ENCODE measurements at places on chromosomes 7 and 10.
A peak's percentile ranks its signal among the peaks of the same experiment; 100 is the strongest.

- peak; percentile 75 for DNase-seq
Observed at GRCh38 chr10:62528441-62528840, 154.3 kb downstream of the ZNF365 start.

GRCh38 chr7:107166736-107167426 lies 1.9 kb upstream of the HBP1 start:
- DNase-seq: no peak

DNA sequence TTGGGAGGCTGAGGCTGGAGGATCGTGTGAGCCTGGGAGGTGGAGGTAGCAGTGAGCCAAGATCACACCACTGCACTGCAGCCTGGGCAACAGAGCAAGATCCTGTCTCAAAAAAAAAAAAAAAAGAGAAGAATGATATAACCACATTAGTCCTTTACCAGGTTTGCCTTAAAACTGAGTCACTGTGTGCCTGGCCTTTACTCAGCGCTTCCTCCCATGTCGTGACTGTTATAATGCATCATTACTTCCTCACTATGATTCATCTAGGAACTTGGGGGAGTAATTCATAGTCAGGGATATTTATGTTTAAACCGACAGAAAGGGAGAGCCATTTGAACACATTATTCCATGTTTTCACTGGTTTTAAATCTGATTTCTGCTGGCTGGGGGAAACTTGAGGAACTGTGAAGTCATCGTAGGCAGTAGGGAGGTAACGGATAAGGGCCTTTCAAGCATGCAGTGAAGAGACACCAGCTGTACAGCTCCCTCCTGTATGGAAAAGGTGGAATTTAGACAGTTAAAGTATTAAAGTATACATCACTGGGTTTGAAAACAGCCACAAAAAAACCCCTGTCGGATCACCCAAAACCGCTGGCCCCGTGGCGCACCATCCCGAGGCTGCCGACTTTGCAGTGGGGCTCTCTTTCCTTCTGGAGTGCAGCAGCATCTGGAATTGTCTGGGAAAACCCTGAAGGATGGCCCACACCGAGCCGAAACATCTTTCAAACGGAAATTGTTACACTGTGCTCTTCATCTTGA lies 119.8 kb downstream of the NKX6-2 start:
- DNase-seq: no peak

- DNase-seq: no peak
Observed at GRCh38 chr7:149321978-149322541, 60.1 kb downstream of the ZNF783 start.

DNA sequence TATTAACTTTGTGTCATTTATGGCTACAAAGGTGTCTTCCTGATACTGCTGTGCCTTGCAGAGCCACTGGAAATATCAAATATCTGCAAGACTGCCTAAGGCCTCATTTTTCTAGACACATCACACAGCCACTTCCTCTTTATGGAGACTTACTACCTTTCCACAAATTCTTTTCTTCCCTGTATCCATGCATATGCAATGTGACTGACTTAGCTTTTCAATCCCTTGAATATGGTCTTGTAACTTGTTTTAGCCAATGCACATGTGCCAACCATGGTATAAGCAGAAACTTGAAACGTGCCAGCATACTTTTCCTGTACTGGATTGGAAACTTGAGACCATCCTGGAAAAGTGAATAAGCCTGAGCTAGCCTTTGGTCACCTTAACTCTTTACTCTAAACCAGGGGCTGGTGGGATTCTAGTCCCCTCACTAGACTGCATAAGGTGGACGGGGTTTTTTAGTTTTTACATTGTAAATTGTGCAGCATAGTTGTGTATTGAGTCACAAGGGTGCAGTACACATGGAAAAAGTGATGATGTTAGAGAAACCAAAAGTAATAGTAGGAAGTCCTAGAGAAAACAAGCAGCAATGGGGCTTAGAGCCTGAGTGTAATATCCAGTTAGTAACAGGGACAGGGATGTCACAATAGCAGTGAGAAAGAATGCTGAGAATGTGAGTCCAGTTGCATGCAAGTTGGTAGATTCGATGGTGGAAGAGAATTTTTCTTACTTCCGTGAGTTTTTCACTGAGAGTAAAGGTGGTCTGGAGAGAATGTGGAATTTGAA lies 879.5 kb downstream of the SORCS1 start:
- DNase-seq: no peak

DNA sequence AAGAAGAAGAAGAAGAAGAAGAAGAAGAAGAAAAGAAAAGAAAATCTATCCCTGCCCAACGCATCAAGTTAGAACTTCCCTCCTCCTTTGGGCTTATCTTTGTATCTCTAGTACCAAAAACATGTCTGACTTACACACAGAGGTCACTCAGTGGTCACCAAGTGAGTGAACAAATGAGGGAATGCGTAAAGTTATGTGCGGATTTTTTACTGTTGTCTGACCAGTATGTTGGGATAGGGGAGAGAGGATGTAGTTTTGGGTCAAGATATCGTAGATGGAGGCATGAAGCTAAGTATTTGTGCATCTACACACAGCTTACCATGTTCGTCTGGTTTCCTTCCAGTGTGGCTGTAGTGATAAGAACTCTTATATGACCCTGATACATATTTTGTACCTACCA lies 99.9 kb downstream of the ITIH5 start:
- no peak for DNase-seq

DNA sequence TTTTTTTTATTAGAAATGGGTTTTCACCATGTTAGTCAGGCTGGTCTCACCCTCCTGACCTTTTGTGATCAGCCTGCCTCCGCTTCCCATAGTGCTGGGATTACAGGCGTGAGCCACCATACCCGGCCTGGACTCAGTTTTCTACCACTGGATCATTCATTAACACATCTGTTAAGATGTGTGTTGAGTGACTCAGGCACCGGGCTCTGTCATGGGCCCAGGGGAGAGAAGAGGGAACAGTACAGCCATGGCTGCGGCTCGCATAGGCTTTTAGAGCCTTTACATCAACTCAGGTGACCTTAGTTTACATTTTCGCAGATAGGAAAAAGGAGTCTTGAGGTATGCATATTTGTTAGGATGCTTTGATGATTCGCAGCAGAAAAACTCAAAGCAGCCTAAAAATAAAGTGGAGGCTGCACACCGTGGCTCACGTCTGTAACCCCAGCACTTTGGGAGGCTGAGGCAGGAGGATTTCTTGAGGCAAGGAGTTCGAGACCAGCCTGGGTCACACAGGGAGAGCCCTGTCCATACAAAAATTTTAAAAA lies 3.1 kb upstream of the ARPC1B start:
- DNase-seq: no peak

GRCh38 chr10:86956195-86956847 lies 1.1 kb downstream of the MMRN2 start:
- no peak for DNase-seq

Data from CD8-positive, alpha-beta T cell (primary cell).